Putamen (tissue), 1 donor: ENCODE measurements at places on chromosomes 7 and 10.
A peak's percentile ranks its signal among the peaks of the same experiment; 100 is the strongest.

DNA sequence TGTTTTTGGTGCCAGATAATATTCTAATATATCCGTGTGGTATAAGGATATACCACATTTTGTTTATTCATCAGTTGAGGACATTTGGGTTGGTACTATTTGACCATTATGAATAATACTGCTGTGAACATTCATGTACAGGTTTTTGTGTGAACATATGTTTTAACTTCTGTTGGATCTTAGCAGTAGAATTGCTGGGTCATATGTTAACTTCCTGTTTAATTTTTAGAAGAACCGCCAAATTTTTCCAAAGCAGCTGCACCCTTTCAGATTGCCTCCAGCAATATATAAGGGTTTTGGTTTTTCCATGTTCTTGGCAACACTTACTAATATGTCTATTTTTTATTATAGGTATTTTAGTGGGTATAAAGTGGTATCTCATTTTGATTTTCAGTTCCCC lies 22.8 kb downstream of the VPS26A start:
- no peak for DNase-seq

DNA sequence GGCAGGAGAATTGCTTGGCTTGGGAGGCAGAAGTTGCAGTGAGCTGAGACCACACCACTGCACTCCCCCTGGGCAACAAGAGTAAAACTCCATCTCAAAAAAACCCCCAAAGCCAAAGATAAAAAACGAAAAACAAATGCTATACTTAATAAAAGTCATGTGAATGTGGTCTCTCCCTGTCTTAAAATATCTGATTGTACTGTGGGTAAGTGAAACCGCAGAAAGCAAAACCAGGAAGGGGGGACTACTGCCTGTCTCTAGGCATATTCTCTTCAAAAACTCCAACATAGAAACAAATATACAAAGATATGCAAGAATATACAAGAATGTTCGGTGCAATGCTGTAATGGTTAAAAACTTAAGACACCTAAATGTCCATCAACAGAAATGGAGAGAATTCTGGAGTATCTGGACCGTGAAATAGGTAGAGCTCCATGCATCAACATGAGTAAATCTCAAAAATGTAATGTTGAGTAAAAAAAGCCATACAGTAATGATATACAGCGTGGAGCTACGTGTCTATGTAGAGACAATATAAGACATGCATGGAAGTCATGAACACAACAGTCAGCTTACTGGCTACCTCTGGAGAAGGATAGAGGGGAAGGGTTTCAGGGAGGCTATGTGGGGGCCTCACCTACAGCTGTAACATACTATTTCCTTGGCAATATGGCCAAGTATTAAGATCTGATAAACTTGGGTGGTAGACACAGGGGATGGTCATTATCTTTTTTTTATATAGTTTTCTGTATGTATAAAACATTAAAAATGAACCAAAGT lies 2.1 kb downstream of the ZNF394 start:
- no peak for DNase-seq

GRCh38 chr10:119209035-119209735 lies 1.8 kb downstream of the GRK5 start:
- DNase-seq: peak; percentile 51

DNA sequence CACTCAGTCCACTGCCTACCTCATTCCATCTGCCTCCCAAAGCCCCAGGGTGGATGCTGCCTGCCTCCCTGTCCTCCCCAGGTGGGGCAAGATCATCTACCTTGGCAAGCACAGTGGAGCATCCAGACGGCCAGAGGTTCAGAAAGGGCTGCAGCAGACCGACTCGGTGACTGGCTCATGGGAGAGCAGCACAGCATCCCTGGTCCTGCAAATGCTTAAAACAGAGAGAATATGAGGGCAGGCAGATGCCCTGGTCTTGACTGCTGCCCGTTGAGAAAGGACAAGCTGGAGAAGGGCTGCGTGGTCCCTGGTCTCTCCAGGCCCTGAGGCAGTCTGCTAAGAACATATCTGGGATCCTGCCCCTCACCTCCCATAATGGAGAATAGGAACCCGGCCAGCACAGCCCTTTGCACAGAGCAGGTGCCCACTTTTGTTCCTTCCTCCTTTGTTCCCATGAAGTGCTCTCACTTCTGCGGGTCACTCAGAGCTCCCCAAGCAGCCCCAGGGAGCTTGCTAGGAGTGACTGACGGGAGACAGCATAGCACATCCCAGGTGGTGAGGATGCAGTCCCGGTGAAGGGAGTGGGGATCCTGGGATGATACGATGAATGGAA lies 1.4 kb downstream of the HPS1 start:
- no peak for DNase-seq

DNA sequence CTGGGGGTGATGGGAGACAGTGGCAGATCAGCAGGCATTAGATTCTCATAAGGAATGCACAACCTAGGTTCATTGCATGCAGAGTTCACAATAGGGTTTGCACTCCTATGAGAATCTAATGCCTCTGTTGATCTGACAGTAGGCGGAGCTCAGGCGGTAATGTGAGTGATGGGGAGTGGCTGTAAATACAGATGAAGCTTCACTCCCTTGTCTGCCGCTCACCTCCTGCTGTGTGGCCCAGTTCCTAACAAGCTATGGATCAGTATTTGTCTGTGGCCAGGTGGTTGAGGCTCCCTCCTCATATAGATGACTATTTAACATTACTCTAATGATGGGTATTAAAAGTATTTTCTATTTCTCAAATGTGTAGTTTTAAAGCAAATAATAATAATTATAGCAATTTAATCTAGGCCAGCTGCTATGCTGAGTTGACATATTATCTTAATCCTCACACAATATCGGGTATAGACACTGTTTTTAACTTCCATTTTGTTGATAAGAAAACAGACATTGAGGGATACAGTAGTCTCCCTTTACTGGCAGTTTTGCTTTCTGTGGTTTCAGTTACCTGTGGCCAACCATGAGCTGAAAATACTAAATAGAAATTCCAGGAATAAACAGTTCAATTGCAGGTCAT lies 39.9 kb downstream of the KIF20B start:
- no peak for DNase-seq

DNA sequence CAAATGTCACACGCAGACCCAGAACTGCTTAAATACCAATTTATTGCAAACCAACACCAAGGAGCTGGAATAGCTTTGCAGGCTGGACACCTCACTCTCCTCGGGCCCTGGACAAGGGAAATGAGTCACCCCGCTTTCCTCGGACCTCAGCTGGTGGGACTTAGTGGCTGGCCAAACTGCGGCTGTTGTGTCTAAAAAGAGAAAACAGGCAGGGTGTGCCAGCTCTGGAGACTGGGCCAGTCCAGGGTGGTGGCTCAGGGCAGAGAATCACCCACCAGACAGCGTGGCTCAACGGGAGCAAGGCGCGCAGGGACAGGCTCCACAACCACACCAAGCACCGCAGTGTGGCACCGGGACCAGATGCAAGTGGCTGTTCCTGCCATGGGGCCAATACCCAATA lies 58.2 kb upstream of the CAMK2B start:
- DNase-seq: no peak

DNA sequence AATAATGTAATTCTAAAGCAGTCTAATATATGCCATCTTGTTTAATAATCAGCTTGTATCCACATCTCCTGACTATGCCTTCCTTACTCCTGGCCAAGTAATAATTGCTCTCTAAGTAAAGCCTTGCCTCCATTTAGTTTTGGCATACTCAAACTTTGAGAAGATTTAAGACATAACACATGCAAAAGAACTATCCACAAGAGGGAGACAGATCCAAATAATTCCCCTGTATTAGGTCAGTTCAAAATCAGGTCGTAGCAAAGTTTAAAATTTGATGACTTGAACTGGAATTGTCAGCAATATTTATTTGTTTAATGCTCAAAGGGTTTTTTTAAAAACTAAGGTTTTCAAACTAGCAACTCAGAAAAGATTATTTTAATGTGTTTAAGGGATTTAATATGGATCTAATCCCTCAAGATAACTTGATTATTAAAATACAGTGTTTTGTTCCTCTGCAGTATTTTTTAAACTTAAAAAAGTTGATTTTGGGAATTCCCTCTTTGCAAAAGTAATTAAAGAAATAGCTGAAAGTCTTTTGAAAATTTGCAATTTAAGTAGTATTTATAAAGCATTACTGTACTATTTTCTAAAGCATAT lies 95.3 kb downstream of the HDAC9 start:
- no peak for DNase-seq

DNA sequence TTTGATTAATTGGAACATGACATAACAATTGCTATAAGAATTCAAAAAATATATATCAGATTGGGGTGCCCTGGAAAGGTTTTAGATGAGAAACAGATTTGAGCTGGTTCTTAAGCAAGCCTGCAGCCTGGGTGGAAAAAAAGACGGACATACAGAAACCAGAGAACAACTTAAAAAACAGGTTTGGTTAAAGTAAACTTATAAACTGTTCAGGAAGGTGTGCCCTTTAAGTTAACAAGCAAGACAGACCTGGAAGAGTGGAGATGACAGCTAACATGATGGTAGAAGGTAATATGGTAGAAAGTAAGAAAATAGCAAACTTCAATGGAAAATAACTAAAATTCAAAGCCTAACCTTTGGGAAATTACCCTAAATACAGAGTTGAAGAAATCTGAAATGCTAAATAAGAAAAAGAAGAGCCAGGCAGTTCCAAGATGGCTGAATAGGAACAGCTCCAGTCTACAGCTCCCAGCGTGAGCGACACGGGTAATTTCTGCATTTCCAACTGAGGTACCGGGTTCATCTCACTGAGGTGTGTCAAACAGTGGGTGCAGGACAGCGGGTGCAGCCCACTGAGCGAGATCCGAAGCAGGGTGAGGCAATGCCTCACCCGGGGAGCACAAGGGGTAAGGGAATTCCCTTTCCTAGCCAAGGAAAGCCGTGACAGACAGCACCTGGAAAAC lies 52.2 kb downstream of the CADPS2 start:
- DNase-seq: no peak

DNA sequence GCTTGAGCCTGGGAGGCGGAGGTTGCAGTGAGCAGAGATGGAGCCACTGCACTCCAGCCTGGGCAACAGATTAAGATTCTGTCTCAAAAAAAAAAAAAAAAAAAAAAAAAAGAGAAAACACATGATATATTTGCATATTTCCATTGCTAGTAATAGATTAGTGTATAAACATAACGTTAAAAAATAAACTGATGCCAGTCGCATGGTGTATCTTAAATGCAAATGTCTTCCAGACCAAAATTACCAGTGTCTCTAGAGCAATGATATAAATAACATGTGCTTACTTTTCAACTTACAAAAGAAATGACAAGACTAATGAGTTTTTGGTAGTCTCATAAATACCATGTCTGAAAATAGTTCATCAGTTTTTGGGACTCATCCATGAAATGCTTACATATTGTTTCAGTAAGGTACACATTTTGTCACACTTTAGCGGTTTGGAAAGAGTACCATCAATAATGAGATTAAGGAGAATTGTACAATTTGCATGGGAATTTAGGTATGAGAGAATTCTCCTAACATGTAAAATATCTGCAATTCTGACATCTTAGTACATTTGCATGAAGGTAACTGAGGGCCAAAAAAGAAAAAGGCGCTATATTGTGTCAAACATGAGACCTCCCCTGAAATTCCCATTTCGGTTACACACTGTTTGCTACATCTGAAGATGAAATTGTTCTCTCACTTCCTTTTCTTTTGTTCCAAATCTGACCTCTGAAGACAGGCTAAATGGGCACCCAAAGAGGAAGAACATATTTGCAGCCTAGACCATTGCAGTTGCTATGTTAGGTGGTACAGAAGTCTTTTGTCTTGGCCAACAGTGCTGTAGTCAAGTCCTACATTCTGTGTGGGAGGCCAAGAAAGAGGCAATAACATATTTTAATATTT lies 51.5 kb upstream of the PIP4K2A start:
- no peak for DNase-seq

- no peak for DNase-seq
Measured at GRCh38 chr10:18221123-18221522, 80.9 kb downstream of the CACNB2 start.

GRCh38 chr10:82277591-82277990 lies 402.6 kb downstream of the NRG3 start:
- DNase-seq: no peak

DNA sequence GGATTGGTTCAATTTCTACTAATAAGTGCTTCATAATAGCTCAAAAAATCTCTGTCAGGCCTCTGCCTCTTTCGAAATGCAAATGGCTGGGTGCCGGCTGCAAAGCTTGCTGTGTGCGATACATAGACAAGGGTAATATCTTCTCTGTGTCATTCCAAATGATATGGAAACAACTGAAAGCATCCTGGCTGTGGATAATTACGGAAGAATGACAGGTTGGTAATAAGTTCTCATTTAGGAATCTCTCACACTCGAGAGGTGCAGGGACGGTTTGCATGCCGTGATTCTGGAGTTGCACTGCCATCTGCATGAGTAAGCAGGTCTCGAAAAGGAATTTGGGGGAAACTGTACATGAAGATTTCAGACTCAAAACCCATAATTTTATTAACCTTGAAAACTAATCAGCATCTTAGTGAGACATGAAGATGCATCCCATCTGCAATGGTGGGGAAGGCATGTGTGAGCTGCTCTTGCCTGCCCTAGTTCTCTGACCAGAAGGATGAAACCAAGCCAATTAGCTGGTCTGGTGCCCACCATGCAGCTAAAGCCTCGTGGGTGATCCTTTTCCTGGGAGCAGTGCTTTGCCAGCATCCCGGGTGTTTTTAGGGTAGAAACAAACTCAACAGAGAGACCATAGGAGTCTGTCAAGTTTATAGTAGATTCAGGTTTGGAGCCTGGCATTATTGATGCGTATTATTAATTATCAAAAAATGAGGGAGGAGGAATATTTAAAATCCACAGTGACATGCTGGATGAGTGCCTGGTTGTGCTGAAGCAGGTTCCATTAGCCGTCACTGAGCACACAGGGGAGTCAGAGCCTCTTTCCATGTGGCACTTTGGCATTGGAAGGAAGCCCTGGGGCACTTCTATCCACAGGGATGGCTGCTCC lies 503.6 kb upstream of the MGMT start:
- peak; percentile 39 for DNase-seq

DNA sequence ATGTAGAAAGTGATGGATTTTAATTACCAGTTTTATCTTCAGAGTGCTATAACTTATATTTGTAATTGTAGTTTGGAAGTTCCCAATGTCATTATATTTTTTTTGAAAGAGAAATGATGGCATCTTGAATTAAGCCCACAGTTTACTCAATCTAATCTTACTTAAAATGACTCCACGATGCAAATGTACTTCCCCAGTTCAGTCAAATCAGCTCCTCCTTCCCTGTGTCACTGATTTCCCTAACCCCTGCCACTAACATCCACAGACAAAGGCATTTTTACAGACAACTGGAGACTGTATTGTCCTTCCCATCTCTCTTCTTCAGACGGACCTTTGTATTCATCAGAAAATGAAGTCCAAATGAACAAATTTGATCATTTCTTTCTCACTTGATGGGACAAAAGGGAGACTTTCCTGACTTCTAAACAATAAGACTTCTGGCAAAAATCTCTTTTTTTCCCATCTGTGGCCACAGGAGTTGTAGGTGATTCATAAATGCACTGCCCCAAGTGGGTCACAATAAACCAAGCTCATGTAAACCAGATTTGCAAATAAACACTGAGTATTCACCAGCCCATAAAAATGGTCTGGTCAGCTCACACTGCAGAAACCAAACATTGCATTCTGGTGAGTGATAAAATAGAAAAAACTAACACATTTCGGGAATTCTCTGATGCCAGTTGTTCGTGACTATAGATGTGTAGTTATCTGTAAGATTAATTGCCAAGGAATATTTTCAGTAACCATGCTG lies 162.9 kb downstream of the FANK1 start:
- DNase-seq: no peak

GRCh38 chr10:18976696-18977251 lies 71.8 kb upstream of the MALRD1 start:
- DNase-seq: peak; percentile 18

- DNase-seq: no peak
Measured at GRCh38 chr7:116859323-116859722, 3.1 kb upstream of the CAPZA2 start.
